Lower lobe of right lung (tissue), 2 donors: ENCODE measurements at places on chromosomes 3 and 15. TPM values are rescaled to one million over a fixed set of nuclear protein-coding genes. Genes with fewer than 3 reads are reported as not detected.

Gene MESP1
- total RNA-seq: 0.53 TPM

- no peak for DNase-seq
Measured at GRCh38 chr3:2659896-2660295, 450.3 kb downstream of the IL5RA start.

DNA sequence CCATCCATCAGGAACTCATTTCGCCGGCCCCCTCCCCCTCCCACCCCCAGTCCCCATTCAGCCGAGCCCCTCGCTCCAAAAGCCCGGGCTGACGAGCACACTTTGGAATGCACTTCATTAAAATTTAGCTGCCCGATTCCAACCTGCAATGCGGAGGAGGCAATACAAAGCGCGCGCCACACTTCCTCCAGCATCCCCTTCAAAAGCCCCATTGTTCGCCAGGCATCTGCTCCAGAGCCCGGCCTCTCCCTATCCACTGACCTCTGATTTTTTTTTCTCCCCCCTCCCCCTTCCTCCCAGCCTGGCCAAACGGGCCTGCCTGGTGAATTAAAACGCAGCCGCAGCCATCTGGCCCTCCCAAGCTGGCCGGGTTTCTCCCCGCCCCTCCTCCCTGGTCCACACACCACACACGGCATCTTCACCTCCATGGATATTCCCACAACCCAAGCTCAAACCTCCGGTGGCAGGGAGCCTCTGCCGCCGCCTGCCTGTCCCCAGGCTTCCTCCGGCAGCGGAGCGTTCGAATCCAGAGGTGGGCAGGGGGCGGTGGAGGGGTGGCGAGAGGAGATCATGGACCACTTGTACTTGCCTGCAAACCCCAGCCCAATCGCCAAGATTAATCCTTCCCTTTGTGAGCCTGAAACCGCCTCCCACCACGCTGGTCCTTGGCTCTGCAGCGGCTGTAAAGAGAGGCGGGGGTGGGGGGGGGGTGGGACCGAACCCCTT lies 441.3 kb downstream of the MAGI1 start:
- no peak for DNase-seq

GRCh38 chr3:44827196-44827595 lies 34.5 kb upstream of the TMEM42 start:
- no peak for DNase-seq

DNA sequence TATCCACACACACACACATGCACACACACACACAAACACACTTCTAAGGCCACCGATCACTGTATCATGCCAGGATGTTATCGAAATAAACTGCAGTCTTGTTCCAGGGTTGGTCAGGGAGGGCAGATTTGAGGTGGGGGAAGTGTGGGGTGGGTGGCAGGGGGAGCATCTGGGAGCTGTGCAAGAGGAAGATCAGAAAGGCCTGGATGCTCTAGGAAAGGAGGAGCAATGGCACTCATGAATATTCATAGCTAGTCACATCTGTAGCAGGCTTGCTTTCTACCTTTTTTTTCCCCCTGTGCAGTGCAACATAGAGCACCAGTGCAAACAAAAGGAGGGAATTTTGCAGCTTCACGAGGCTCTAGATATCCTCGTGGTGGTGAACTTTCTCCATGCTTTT lies 84.9 kb downstream of the MEIS2 start:
- no peak for DNase-seq

Gene IL17RE
- total RNA-seq: 21.5 TPM

DNA sequence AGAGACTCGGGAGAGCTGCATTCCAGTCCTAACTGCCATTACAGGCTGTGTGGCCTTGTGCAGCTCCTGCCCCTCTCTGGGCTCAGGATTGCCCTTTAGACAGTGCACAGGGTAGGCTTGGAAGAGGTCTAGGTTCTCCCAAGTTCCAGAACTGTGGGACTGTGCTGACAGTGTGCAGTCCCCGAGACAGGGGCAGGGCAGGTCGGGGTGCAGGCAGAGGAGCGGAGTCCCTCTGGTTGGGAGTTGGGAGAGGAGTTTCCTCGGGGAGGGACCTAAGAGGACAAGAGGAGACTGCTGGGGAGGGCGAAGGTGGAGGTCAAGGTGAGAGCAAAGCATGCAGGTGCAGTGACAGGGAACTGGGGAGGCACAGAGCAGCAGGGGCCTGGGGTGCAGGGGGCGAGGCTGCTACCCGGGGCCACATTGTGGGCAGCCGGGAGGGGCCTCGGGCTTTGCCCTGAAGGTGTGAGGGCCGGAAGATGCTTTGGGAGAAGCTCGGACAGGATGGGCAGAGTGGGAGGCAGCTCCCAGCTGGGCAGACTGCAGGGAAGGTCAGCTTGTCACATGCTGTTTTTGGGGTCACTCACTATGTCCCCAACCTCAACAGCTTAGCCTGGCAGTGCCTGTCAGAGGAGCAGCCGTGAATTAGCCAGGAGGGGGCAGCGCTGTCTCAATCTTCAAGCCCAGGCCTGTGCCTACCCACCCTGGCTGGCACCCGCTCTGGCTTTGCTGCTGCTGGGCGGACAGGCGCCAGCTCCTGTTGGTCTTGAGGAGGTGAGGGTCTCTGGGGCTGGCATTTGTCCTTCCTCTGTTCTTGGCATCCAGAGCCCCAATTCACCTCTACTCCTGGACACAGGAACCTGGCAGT lies 15.4 kb upstream of the CSPG4 start:
- peak; percentile 71 for DNase-seq

DNA sequence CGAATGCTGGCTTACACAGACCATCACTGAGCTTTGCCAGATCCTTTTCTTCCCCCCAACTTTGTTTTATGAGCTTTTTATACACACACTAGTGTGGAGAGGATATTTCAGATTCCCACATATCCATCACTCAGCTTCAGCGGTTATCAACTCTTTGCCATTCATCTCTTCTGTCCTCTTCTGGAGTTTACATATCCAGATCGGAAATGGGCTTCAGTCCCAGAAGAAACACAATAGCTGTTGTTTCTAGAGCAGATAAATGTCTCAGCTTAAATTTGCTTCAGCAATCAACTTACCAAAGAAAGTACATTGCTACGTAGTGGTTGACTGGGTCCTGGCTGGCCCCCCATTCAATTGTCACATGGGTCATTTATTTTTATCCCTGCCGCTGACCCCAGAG lies 185.9 kb upstream of the BHLHE40 start:
- DNase-seq: no peak

DNA sequence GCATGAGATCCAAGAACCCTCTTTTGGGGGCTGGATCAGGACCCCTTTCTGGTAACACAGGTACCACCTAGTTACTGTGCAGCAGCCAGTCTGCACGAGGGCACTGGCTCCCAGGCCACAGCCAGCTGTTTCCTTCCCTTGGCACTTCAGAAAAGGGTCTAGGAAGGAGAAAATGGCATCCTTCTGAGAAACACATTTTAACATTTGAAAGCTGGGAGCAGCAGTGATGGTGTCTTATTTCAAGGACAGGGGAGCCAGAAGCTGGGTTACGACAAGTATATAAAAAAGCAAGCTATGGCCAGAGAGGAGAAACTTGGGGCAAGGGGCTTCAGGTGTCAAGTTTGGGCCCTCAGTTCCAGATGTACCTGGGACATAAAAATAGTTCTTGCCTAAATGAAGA lies 282.8 kb downstream of the CTNNB1 start:
- no peak for DNase-seq

Gene AMIGO3
- total RNA-seq: not detected

Gene MAGI1
- 35.5 TPM for total RNA-seq

DNA sequence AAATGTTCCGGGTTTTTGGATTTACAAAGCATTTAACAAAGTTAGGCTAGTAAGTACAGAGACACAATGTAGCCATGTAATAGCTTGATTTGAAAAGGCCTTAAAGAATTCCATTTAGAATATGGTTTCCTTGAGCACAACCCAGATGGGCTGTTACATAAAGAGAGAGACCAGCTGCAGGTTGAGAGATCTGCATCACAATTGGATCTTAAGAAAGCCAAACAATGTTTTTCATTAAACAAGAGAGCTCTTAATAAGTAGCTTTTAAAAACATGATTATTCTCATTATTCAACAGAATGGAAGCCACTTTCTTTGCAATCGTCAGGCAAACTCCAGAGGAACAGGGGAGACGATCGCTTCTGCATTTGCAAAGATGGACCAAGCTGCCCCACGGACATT lies 300.3 kb downstream of the OCA2 start:
- DNase-seq: no peak

Gene CYP8B1
- not detected for total RNA-seq

DNA sequence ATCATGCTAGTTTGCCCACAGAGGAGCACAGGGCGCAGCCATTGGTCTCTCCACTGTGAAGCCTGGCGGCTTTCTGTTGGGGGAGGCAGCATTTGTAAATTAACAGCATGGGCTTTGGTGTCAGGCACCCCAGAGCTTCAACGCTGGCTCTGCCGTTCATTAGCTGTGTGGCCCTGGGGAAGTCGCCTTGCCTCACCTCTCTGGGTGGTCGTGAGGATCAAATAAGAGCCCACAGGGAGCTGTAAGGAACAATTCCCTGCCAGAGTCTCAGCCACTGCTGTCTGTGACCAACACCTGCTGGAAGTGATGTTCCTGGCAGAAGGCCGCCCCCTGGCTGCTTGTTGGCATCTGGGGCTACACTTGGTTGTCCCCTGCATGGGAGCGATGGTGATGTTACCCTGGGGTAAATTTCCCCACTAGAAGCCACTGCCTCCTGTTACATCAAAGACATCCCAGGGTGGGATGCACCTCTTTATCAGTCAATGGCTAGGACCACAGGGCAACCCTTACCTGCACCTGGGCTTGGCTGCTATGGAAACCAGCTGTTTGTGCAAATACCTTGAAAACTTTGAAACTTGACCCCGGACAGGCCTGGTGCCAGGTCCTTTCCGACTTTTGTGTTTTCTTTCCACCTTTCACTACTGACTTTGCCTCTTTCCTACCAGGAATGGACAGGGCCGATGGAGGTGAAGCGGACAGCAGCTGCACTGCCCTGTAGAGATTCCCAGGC lies 36.9 kb downstream of the DNASE1L3 start:
- DNase-seq: no peak
